ENCODE measurements at places on chromosomes 3 and 15.

GRCh38 chr15:38103564-38103963 is 149.1 kb upstream of the SPRED1 start:
- DNase-seq, result no peak

DNA sequence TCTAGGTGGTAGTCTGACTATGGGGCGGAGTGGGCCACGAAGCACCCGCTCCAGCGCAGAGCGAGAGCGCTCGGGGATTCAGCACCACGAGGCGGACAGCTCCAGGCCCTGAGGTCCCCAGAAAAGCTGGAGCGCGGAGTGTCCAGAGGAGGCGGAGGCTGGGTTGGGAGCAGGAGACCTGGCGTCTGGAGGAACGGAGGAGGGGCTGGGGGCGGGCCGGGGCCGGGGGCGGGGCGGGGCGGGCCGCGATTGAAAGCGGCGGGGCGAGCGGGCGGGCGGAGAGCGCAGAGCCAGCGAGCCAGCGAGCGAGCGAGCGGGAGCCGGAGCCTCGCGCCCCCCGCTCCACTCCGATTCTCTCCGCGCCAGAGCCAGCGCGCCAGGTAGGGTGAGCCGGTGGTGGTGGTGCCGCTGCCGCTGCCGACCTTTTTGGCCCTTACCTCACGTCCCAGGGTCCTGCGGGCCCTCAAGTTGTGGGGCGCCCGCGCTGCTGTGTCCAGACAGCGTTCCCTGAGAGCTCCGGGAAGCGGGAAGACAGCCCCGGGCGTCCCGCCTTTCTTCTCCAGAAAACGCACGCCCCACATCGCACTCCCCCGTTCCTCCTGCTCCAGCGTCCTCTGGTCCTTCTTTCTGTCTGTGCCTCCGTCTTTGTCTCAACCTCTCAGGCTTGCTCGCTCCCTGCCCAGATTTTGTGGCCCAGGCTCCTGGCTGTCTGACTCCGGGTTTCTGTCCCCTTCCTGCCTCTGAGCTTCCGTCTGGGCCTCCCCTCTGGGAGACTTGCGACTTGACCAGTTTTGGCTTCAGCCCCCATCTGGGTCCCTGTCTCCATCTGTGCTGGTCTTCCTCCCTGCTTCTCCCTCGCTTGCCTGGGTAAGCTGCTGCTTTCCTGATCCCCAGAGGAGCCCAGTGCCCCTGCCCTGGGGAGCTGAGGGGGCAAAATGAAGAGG is at the start of gene GRM2:
GRM2 (plus strand) TSS at position 281 of the 944 bp plus-strand sequence. CDS start 1,916 bp downstream, outside the sequence.
- DNase-seq, result no peak

- DNase-seq, result no peak
Measured at GRCh38 chr15:91496754-91497691, 356.5 kb upstream of the SLCO3A1 start.

GRCh38 chr15:68674975-68675374 is 96.2 kb downstream of the CORO2B start:
- no peak for DNase-seq

GRCh38 chr3:130866327-130866726 is 27.6 kb upstream of the ATP2C1 start:
- no peak for DNase-seq

GRCh38 chr15:29939404-29939803 is 117.1 kb upstream of the TJP1 start:
- no peak for DNase-seq

DNA sequence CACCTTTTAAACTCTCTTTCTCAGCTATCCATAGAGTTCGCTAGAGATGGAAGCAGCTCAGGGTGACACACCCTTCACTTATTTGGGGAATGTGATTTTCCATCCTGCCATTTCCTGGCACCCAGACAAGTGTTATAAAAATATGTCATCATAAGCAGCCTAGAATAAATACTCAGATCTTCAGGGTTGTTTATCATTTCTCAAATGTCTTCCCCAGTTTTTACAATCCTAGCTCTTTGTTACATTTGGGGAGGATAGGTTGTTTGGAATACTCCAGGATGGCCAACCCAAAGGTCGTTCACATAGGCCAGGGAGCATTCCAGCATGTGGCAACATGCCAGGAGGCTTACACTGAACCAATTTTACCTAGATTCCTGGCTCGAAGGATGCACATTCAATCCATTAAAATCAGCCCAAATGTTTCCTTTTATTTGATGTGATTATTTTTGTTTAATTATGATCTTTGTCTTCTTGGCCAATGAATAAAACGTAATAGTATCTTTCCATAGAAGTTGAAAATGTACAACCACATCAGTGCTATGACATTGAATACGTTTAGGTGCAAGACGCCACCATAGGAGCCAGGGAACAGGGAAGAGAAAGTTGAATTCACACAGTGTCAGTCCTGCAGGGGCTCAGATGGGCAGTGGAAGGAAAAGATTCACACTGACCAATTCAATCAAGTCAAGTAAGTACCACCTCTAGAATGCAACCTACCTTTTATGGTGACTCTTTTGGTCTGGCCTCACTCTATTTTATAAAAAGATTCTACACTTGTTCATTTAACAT is 537.7 kb upstream of the MDFIC2 start:
- DNase-seq, result no peak
